CD8-positive, alpha-beta T cell (primary cell): ENCODE measurements at places on chromosomes 2 and 18.

GRCh38 chr2:74845217-74845751 lies 11.4 kb downstream of the HK2 start:
- no peak for DNase-seq

GRCh38 chr2:4180631-4181030 lies 477.3 kb downstream of the DCDC2C start:
- no peak for DNase-seq

DNA sequence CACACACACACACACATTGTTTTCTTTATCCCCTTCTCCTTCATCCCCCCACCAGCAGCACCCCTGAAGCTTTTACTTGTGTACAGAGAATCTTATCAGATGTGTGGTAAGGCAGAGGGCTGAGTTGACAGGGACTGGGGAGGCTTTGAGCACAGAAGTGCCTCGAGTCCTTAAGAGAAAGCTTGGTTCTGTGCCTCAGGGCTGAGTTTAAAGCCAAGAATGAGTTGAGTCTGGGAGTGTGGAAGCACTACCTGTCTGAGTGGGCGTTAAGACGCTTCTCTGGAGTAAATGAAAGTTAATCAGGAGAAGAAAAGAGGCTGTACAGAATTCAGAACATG lies 2.7 kb downstream of the ID2 start:
- DNase-seq, result peak; percentile 48

GRCh38 chr2:98333922-98334321 lies 12.3 kb upstream of the CNGA3 start:
- no peak for DNase-seq

- peak; percentile 42 for DNase-seq
Observed at GRCh38 chr2:239882781-239883180, 142.4 kb downstream of the NDUFA10 start.

DNA sequence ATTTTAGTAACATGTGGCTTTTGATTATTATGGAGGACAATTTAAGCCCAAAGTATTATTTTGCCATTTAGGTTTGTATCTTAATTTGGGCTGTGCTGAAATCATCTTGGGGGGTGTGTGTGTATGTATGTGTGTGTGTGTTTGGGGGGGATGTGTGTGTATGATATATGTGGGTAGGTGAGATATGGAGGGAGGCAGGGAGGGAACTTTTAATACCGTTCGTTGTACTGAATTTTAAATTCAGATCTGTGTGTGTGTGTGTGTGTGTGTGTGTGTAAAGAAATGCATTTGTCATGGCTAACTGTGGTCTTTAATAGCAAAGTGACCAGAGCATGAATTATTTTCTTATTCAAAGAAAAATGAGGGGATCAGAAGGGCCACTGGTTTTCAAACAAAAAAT lies 113.7 kb downstream of the LTBP1 start:
- no peak for DNase-seq

DNA sequence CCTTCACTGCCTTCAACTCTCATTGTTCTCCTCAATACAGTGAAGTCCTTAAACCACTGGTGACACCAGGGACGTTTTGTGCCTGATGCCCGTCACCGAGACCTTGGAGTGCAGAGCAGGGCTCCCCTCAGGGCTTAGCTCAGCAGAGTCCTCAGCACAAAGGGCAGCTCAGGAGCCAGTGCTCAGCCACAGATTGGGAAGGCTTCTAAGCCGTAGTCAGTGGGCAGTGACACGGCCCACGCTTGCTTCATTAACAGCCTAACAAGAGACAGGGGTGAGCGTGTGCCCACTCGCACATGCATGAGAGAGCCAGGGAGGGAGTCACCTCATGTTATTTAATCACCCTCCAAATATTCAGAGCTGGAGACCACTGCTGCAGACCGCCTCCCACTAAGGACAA lies 137.5 kb downstream of the SH3RF3 start:
- DNase-seq, result no peak

- no peak for DNase-seq
Observed at GRCh38 chr18:58045242-58046092, 1.4 kb downstream of the NEDD4L start.

- no peak for DNase-seq
Observed at GRCh38 chr2:219443016-219443696, 8.5 kb downstream of the SPEG start.

DNA sequence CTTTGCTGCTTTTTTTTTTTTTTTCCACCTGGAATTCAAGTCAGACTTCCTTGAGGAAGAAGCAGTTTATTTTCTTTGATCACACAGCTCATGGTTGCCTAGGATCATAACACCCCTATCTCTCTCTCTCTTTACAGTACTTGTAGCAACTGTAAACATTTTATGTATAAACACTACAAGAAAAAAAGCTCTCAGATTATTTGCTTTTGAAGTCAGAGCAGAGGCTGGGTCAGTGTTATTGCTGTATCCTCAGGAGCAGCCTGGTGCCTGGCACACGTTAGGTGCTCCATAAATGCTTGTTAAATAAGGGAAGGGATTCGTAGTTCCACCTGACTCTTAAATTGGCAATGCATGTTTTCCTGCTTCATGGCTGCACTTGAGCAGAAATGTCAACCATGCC lies 221.2 kb downstream of the TGIF1 start:
- DNase-seq, result no peak

DNA sequence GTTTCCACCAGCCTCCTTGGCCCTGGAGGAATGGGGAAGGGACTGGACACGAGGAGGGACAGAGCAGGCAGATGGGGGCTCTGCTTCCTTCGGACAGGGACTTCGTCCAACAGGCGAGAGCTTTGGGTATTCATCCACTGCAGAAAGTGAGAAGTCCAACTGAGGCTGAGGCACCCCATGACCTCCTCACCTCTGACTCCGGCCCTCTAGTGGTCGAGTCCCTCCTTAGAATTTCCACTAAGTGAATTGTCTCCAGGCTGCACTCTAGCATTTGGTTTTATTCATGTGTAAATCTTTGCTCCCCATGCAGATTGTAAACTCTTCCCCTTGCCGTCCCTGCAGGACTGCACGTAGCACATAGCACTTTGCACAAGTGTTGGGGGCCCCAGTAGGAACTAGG lies 75.6 kb downstream of the TMEM247 start:
- peak; percentile 60 for DNase-seq
